ENCODE measurements at places on chromosomes 11 and 22. TPM values are rescaled to one million over a fixed set of nuclear protein-coding genes. Genes with fewer than 3 reads are reported as not detected.

BEST1 gene
- 7.7 TPM for total RNA-seq

LAYN gene
- 117 TPM for total RNA-seq

PRG3 gene
- total RNA-seq = not detected

F2 gene
- not detected for total RNA-seq

KRTAP5-2 gene
- not detected for total RNA-seq

THY1 gene
- 105 TPM for total RNA-seq

PHLDA2 gene
- total RNA-seq = 4.1 TPM

RAG2 gene
- not detected for total RNA-seq

PGA3 gene
- 4.3 TPM for total RNA-seq

KRTAP5-9 gene
- total RNA-seq = not detected

WEE1 gene
- 24.4 TPM for total RNA-seq

MS4A6E gene
- total RNA-seq = not detected

- no peak overlapping the region for H3K27ac ChIP-seq
- no peak overlapping the region for H3K4me3 ChIP-seq
- no peaks in the 10 kb centered on the region for H3K27me3 ChIP-seq
- DNase-seq = no peak
- no peaks in the 10 kb centered on the region for H3K36me3 ChIP-seq
Observed at GRCh38 chr11:73171436-73172161, 29.5 kb upstream of the FCHSD2 start.

GRCh38 chr22:47333625-47334024 is 571.2 kb downstream of the TBC1D22A start:
- peaks cover 6% of the 10 kb centered on the region for H3K4me1 ChIP-seq
- H3K36me3 ChIP-seq = no peaks in the 10 kb centered on the region
- no peaks in the 10 kb centered on the region for H3K27me3 ChIP-seq
- H3K4me3 ChIP-seq = no peak overlapping the region
- no peak overlapping the region for H3K27ac ChIP-seq

GRCh38 chr22:20155330-20156041 is 4.6 kb upstream of the CCDC188 start:
- no peak for DNase-seq
- no peaks in the 10 kb centered on the region for H3K27me3 ChIP-seq
- H3K27ac ChIP-seq = no peak overlapping the region
- H3K36me3 ChIP-seq = no peaks in the 10 kb centered on the region

GRCh38 chr11:83951521-83951920 is 665.4 kb upstream of the CCDC90B start:
- H3K36me3 ChIP-seq = no peaks in the 10 kb centered on the region
- no peak for DNase-seq
- H3K4me3 ChIP-seq = no peak overlapping the region
- H3K4me1 ChIP-seq = no peaks in the 10 kb centered on the region
- no peak overlapping the region for H3K27ac ChIP-seq
- no peaks in the 10 kb centered on the region for H3K27me3 ChIP-seq

GRCh38 chr11:67076202-67076601 is 19.6 kb downstream of the RHOD start:
- no peaks in the 10 kb centered on the region for H3K27me3 ChIP-seq
- no peak for DNase-seq
- H3K4me3 ChIP-seq = no peak overlapping the region
- no peak overlapping the region for H3K27ac ChIP-seq
- H3K4me1 ChIP-seq = peaks cover 3% of the 10 kb centered on the region

- H3K4me3 ChIP-seq = no peak overlapping the region
- peaks cover 2% of the 10 kb centered on the region for H3K27me3 ChIP-seq
- H3K27ac ChIP-seq = no peak overlapping the region
- DNase-seq = no peak
- H3K4me1 ChIP-seq = peaks cover 4% of the 10 kb centered on the region
- H3K36me3 ChIP-seq = no peaks in the 10 kb centered on the region
Observed at GRCh38 chr22:36162127-36163034, 1.8 kb upstream of the APOL3 start.

GRCh38 chr11:118915941-118916841 is 9.5 kb downstream of the BCL9L start:
- H3K27ac ChIP-seq = peak overlapping the region; percentile 99
- DNase-seq = no peak
- peak overlapping the region; percentile 35 for H3K4me3 ChIP-seq
- H3K27me3 ChIP-seq = no peaks in the 10 kb centered on the region
- H3K36me3 ChIP-seq = no peaks in the 10 kb centered on the region

GRCh38 chr11:132496341-132496740 is 1036.0 kb downstream of the OPCML start:
- H3K4me3 ChIP-seq = no peak overlapping the region
- DNase-seq = peak; percentile 68
- H3K36me3 ChIP-seq = no peaks in the 10 kb centered on the region
- no peaks in the 10 kb centered on the region for H3K4me1 ChIP-seq

- H3K4me3 ChIP-seq = no peak overlapping the region
- no peaks in the 10 kb centered on the region for H3K36me3 ChIP-seq
- H3K4me1 ChIP-seq = no peaks in the 10 kb centered on the region
- no peaks in the 10 kb centered on the region for H3K27me3 ChIP-seq
Observed at GRCh38 chr11:102900346-102900745, 25.6 kb upstream of the MMP12 start.

- no peaks in the 10 kb centered on the region for H3K36me3 ChIP-seq
- no peaks in the 10 kb centered on the region for H3K4me1 ChIP-seq
- DNase-seq = no peak
- H3K27me3 ChIP-seq = no peaks in the 10 kb centered on the region
- H3K4me3 ChIP-seq = no peak overlapping the region
Observed at GRCh38 chr22:48536541-48537342, 1290.9 kb downstream of the BRD1 start.

GRCh38 chr22:46654927-46655595 is 34.9 kb downstream of the GRAMD4 start:
- H3K27me3 ChIP-seq = no peaks in the 10 kb centered on the region
- H3K27ac ChIP-seq = no peak overlapping the region
- DNase-seq = no peak
- no peaks in the 10 kb centered on the region for H3K4me1 ChIP-seq
- H3K36me3 ChIP-seq = no peaks in the 10 kb centered on the region

DNA sequence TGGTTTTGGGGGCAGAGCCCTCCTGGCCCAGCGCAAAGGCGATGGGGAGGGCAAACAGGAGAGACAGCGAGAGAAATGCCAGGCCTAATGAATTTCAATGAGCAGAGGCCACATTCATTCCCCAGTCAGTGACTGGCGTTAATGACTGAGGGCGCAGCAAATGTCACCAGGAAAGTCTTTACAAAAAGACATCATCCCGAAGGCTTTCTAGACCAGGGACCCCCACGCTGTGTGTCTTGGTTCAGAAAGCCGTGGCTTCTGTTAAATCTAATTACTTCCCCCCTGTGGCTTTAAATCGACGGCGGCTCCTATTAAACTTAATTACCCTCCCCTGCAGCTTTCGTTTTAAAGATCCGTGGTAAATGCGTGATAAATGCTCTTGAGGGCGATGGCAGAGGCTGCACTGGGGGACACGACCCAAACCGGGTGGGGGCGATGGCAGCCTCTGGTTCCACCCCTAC is 1.6 kb upstream of the FGF19 start:
- DNase-seq = no peak
- no peaks in the 10 kb centered on the region for H3K36me3 ChIP-seq
- H3K4me3 ChIP-seq = no peak overlapping the region
- peaks cover 34% of the 10 kb centered on the region for H3K27me3 ChIP-seq
- peaks cover 3% of the 10 kb centered on the region for H3K4me1 ChIP-seq

- no peaks in the 10 kb centered on the region for H3K36me3 ChIP-seq
- H3K27ac ChIP-seq = no peak overlapping the region
- H3K4me1 ChIP-seq = peaks cover 6% of the 10 kb centered on the region
- DNase-seq = no peak
- no peaks in the 10 kb centered on the region for H3K27me3 ChIP-seq
Observed at GRCh38 chr11:110986016-110986415, 259.5 kb upstream of the POU2AF2 start.

Data from fibroblast of lung (primary cell).